ENCODE measurements at places on chromosomes 11 and 22. TPM values are rescaled to one million over a fixed set of nuclear protein-coding genes. Genes with fewer than 3 reads are reported as not detected.

DNA sequence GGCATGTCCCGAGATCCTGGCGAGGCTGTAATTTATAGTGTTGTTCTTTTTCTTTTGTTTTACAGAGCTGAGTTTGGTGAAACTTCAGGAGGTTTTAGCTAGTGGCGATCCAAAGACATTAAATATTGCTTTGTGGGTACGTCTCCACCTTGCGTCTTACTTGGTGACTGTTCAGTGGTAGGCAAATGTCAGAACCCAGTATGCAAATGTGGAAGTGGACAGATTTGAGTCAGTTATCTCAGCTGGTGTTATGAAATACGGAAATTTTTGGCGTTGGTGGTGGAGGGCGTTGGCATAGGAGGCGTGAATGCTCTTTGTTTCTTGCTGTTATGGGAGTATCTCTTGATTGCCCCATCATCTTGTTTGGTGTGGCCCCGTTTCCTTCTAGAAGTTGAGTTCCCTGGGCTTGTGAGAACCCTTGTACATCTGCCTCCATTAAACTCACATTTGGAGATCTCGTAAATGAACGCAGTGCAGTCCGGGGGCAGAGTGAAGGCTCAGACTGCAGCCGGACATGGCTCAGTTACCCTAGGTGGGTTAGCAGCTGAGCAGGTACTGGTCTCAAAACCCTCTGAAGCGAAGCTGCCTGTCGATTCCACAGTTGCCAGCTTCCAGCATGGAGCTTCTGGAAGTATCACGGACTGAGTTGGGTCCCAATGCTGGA, 39.9 kb downstream of the PTPRJ start:
- no peak for DNase-seq

- no peak for DNase-seq
Measured at GRCh38 chr11:86641537-86642261, 30.7 kb downstream of the ME3 start.

DNA sequence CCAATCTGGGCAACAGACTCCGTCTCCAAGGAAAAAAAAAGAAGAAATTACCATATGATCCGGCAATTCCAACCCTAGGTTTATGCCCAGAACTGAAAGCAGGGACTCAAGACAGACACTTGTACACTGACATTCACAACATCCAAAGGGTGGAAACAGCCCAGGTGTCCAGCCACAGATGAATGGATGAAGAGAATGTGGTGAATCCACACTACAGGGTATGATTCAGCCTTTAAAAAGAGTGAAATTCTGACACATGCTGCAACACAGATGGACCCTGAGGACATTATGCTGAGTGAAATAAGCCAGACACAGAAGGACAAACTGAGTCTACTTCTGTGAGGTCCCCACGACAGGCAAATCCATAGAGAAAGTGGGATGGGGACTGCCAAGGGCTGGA, 43.9 kb downstream of the SGSM3 start:
- no peak for DNase-seq

GRCh38 chr11:35246745-35247144, 107.8 kb downstream of the CD44 start:
- no peak for DNase-seq

GRCh38 chr11:62546244-62546928, at the start of gene AHNAK:
AHNAK (minus strand) TSS chr11:62546806; CDS start chr11:62536098, 10,708 bp downstream.
- DNase-seq: no peak

GRCh38 chr11:85184721-85185120, 442.4 kb downstream of the DLG2 start:
- no peak for DNase-seq

- no peak for DNase-seq
Measured at GRCh38 chr11:31107649-31108048, 261.9 kb downstream of the DCDC1 start.

Gene MIAT
- 0.14 TPM for polyA plus RNA-seq

Gene OR5B21
- polyA plus RNA-seq: not detected

- DNase-seq: no peak
Measured at GRCh38 chr11:74641289-74641688, 48.9 kb downstream of the POLD3 start.

Gene RTN4RL2
- 3.2 TPM for polyA plus RNA-seq

Gene KRTAP5-10
- 0.39 TPM for polyA plus RNA-seq

Gene SCGB1C1
- not detected for polyA plus RNA-seq

Gene NAALAD2
- polyA plus RNA-seq: 22.7 TPM

GRCh38 chr11:110362971-110363509, 66.6 kb upstream of the RDX start:
- DNase-seq: no peak

GRCh38 chr11:114598461-114598860, 2.9 kb upstream of the NXPE4 start:
- DNase-seq: no peak

Gene PRR5L
- polyA plus RNA-seq: 24.4 TPM

- DNase-seq: no peak
Measured at GRCh38 chr11:65431451-65432099, 9.0 kb downstream of the NEAT1 start.

Gene APOBEC3H
- polyA plus RNA-seq: not detected

Gene APOL5
- polyA plus RNA-seq: not detected

GRCh38 chr22:41327124-41327523, 25.8 kb downstream of the ZC3H7B start:
- DNase-seq: no peak

DNA sequence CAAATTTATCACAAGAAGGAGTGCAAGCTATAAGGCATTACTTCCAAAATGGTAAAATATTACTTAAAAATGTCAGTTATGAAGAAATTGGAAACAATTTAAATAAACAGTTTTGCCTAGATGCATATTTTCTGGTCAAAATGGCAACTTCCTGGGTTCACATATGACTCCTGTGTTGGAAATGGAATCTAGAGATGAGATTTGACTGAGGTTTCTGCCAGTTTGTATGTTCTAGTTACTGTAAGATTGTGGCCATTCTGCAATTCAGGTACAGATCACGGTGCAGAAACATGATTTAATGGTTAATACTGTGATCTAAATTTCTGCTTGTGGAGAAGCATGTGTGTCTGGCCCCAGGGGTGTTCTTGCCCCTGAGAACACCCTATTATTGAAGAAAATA, 3.4 kb upstream of the OR4C6 start:
- DNase-seq: no peak

GRCh38 chr22:49380095-49380827, 447.4 kb downstream of the BRD1 start:
- no peak for DNase-seq

Gene MYRF
- 32.8 TPM for polyA plus RNA-seq

GRCh38 chr11:837189-837989, 4.6 kb downstream of the CD151 start:
- DNase-seq: no peak

Gene DTX4
- polyA plus RNA-seq: 43.1 TPM

DNA sequence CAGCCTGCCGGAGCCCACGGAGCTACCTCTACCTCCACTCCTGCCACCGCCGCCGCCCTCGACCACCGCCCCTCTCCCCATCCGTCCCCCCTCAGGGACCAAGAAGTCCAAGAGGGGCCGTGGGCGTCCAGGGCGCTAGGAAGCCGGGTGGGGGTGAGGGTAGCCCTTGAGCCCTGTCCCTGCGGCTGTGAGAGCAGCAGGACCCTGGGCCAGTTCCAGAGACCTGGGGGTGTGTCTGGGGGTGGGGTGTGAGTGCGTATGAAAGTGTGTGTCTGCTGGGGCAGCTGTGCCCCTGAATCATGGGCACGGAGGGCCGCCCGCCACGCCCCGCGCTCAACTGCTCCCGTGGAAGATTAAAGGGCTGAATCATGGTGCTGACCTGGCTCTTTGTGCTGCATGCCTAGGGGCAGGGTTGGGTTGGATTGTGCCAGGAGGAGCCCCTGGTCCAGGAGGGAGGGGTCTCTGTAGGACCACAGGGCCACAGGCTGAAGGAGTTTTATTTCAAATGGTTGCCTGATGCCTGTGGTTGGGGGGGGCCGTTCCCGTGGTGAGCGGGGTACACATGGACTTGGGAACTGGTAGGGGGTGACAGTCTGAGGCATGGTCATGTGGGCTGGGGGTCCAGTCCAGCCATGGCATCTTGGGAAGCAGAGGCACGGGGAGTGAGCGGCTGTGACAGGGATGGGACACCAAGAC, 2.3 kb downstream of the PTPRCAP start:
- no peak for DNase-seq

DNA sequence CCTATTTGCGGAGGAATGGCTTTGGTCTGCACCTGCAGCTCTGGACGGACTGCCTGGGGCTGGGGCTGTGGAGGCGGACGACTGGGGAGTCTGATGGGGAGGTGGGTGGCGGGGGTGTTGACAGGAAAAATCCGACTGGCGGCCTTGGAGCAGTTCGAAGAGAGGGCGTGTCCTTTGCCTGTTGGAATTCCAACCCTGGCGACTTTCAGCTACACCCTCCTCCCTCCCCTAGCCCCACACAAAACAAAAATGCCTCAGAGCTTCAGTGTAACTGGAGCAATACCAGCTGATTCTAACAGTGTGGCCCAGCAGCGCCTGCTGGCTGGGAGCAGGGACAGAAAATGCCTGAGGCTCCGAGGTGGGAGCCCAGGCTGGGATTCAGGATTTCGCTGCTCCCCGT, 85.4 kb downstream of the ATXN10 start:
- peak; percentile 23 for DNase-seq

- no peak for DNase-seq
Measured at GRCh38 chr11:5992604-5993251, 5.9 kb upstream of the OR52L1 start.

Gene SPON1
- polyA plus RNA-seq: 90.5 TPM

Gene CRYBB2
- 0.41 TPM for polyA plus RNA-seq

DNA sequence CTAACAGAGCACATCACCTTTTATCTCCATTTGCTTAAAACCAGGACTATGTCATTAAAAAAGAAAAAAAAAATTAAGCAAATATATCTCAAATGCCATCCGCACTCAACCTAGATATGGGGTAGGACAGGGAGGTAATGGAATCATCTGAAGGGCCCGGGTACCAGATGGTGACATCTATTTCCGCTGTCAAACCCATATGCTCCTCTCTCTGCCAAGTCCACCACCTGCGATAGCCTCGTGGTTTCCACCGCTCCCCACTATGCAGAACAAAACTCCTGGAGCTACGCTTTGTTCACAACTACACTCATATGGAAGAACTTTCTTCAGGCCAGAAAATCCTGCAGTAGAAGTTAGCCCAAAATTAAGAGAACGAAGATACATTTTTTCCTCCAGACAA, 31.4 kb downstream of the FEZ1 start:
- DNase-seq: no peak

DNA sequence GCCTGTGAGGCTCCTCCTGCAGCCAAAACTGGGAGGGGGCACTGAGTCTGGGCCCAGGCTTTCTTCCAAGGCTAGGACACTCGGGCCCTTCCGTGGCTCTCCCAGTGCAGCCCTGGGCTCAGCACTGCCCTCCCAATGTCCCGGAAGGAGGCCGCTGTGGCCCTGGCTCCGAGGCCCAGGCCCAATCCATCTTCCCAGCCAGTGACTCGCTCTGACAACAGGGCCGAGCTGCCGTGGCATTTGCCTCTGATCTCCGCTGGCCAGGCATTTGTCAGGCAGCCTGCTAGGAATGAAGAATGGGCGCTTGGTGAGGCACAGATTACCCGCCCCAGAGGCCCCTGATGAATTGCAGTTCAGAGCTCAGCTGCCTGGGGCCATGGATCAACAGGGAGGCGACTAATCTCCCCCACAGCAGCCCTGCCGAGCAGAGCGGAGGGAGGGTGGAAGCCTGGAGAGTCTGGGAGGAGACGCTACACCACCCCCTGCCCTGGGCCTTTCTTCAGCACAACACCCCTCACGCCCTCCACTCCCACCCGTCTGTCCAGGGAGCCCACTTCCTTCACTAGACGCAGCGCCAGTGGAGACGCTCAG, 8.3 kb downstream of the FXYD2 start:
- no peak for DNase-seq

GRCh38 chr11:7892059-7892699, 38.9 kb downstream of the OR10A6 start:
- no peak for DNase-seq

Gene P2RX3
- polyA plus RNA-seq: 0.85 TPM

DNA sequence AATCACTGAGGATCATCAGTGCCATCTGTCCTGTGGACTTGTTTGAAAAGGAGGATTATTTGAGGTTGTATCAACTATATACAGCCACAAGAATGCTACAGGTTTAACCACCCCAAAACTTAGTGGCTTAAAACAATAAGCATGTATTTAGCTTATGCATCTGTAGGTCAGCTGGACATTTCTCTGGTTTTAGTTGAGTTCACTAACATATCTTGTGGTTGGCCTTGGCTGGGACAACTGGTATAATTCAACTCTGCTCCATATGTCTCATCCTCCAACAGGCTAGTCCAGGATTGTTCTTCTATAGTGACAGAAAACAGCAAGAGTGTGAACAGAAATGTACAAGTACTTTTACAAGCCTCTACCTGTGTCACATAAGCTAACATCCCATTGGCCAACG, 49.9 kb upstream of the SOX6 start:
- no peak for DNase-seq

DNA sequence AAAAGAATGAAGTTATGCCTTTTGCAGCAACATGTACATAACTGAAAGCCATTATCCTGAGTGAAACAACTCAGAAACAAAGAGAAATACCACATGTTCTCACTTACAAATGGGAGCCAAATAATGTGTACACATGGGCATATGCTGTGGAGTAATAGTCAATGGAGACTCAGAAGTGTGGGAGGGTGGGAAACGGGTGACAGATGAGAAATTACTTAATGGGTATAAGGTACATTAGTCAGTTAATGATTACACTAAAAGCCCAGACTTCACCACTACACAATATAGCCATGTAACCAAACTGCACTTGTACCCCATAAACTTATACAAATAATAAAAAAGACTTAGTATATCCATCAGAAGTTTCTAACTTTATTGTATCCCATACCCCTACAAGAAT, 674.1 kb upstream of the ARHGAP42 start:
- DNase-seq: no peak

All from left renal cortex interstitium (tissue), 4 donors.